A375 (cell line): ENCODE measurements at places on chromosomes 2 and 18. TPM values are rescaled to one million over a fixed set of nuclear protein-coding genes. Genes with fewer than 3 reads are reported as not detected.

Gene RGPD4
- not detected in 2 replicates for total RNA-seq

Gene EFR3B
- 0.45 and 0.66 TPM in 2 replicates for total RNA-seq

Gene THAP4
- total RNA-seq = 60.0 and 64.0 TPM in 2 replicates

Gene FBXO41
- 4.3 and 6.4 TPM in 2 replicates for total RNA-seq

Gene FOXI3
- 0.08 TPM in 1 of 2 replicates, not detected in the other for total RNA-seq

Gene DNAJC5G
- total RNA-seq = not detected in 2 replicates

Gene RNF152
- 0.57 and 1.2 TPM in 2 replicates for total RNA-seq

Gene AMER3
- total RNA-seq = not detected in 2 replicates
